NCI-H1105 treated with DMSO at 0.1 percent for 48 hours (cell line): ENCODE measurements at places on chromosomes 16 and 17.

GRCh38 chr17:82565551-82565950, 46.0 kb downstream of the FOXK2 start:
- no peak for DNase-seq

- DNase-seq = no peak
These were observed 7.3 kb upstream of the KCTD5 start for GRCh38 chr16:2675021-2675420.

- no peak for DNase-seq
These were observed 22.2 kb downstream of the SLC43A2 start for GRCh38 chr17:1606352-1606985.

DNA sequence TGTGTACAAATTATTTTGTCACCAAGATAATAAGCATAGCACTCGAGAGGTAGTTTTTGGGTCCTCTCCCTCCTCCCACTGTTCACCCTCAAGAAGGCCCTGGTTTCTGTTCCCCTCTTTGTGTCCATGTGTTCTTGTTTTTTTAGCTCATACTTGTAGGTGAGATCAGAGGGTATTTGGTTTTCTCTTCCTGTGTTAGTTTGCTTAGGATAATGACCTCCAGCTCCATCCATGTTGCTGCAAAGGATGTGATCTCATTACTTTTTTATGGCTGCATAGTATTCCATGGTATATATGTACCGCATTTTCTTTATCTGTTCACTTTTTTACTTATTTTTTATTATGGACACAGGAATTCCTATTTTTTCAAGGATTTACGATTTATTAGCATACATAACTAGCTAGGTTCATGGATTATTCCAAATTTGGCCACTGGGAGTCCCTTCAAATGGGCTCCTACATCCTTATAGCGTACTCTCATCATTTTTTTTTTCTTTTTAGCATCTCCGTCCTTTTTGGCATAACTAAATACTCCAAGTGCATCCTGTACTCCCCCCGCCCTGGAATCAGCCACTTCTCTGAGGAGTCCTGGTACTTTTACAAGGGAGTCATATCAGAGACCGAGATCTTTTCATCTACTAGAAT, 7.3 kb downstream of the TADA2A start:
- no peak for DNase-seq

DNA sequence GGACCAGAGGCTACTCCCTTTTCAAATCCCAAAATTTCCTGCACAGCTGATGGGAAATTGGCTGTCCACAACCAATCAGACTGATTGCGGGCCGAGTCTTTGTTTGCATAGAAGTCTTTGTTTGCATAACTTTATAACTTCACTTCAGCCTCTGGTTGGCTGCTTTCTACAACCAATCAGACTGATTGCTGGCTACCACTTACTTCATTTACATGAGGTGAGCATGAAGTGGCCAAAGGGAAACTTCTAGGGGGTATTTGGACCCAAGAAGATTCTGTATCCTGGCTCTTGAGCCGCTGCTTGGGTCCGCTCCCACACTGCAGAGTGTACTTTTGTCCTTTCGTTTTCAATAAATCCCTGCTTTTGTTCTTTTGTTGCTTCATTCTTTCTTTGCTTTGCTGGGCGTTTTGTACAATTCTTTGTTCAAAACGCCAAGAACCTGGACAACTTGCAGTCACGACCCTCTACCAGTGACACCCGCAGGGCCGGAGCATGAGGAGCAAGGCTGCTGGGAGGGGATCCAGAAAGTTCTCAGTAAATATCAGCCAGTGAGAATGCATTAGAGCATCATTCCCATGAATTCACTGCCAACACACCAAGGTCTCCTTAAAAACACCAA, 67.5 kb downstream of the IQCK start:
- DNase-seq = no peak

GRCh38 chr17:35372846-35373533, 431 bp downstream of the SLFN11 start:
- peak; percentile 74 for DNase-seq

GRCh38 chr16:75105306-75106061, 11.1 kb downstream of the LDHD start:
- DNase-seq = no peak

DNA sequence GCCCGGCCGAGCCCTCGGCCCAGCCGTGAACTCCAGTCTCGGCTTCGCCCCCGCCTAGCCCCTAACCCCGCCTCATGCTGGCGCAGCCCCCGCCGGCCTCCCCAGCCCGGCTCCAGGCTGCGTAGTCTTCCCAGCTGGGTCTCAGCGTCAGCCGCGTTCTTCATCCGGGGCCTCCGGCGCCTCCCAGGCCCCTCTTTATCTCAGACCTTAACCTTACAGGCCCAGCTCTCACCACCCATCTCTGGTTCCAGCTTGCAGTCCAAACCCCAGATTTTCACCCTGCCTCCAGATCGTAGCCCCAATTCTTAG, at the start of gene PROCA1:
TSS of gene PROCA1 (minus strand) at position 166 of the 309 bp plus-strand sequence. CDS start 228 bp downstream, outside the sequence.
- no peak for DNase-seq

DNA sequence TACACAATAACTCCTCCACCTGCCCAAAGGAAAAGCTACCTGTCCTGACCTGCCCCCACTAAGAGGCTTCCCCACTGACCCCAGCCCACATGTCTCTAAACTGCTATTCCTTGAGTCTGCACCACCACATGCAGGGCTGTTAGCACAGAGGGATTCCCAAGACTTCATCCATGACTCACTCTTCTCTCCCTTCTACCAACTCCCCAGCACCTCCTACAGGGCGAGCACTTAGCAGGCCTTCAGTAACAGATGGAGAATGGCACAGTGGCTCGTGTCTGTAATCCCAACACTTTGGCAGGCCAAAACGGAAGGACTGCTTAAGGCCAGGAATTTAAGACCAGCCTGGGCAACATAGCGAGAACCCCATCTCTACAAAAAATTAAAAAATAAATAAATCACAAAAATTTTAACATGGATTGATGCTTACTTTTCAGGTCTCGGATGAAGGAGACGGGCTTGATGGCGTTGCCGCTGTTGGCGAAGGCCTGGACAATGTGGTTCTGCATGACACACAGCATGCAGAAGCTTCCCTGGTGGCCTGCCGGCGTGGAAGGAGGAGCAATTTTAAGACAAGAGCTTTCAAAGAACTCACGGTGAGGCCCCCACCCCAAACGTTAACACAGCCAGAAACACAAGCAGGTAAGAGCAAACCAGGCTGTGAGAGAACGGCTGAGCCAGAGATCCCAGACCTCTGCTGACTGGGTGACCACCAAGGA, 12.0 kb downstream of the USP36 start:
- DNase-seq = no peak

DNA sequence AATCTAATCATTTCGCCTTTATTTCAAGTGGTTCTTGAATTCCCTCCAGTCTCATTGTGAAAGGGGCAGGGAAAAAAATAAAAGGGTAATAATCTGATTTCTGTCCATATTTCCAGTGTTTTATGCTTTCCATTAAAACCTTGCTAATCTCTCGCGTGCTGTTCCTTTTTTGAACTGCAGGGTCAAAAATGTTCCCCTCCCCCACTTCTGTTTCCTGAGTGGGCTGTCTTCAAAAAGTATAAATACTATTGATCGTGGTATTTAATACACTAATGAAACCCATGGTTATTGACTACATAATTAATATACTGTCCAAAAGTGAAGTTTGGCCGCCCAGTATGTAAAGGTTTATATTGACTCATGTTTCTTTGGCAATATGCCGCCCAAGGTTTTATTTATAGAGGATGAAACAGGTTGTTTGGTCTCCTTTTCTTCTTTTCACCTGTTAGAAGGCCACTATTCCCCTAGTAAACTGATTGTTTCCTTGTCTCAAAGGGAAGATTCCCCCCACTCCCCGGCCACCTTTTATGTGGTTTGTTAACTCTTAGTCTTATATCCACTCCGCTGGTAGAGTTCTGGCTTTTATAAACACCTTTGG, 69.7 kb downstream of the RPA1 start:
- DNase-seq = no peak

DNA sequence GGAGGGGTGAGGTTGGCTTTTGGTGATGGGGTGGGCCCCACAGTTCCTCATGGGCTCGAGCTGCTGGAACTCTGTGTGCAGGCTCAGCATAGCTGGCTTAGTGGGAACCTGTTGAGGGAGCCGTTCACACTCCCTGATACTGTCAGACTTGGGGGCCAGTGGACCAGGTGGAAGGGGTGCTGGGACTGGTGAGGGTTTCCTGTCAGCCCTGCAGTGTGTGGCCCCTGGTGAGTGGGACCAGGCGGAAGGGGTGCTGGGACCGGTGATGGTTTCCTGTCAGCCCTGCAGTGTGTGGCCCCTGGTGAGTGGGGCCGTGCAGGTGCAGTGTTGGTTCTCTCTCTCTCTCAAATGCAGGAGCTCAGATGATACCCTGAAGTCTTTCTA, 45.1 kb upstream of the ZNF750 start:
- DNase-seq = no peak

- DNase-seq = no peak
These were observed 48.5 kb upstream of the IRF8 start for GRCh38 chr16:85850344-85850880.

DNA sequence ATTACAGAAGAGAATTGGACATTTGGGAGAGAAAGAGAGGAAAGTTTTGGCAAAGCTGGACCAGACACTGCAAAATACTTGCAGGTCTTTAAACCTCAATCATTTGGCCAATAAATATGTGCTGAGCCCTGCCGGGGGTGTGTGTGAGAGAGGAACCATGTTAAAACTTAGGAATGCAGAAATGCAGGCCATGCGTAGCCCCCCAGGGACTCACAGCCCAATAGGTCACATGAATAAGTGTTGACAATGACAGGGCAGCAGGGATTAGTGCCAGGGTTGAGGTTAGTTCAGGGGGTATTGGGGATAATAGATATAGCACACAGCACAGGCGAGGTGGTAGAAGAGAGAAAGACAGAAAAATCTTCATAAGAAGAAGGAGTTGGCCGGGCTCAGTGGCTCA, 113.3 kb upstream of the ADAMTS18 start:
- DNase-seq = no peak

- DNase-seq = no peak
These were observed 144.0 kb upstream of the CHMP6 start for GRCh38 chr17:80847496-80848230.

GRCh38 chr16:70612931-70613330, 33.4 kb upstream of the IL34 start:
- DNase-seq = no peak

GRCh38 chr17:28416703-28417311, 10.8 kb upstream of the SLC46A1 start:
- DNase-seq = peak; percentile 64

DNA sequence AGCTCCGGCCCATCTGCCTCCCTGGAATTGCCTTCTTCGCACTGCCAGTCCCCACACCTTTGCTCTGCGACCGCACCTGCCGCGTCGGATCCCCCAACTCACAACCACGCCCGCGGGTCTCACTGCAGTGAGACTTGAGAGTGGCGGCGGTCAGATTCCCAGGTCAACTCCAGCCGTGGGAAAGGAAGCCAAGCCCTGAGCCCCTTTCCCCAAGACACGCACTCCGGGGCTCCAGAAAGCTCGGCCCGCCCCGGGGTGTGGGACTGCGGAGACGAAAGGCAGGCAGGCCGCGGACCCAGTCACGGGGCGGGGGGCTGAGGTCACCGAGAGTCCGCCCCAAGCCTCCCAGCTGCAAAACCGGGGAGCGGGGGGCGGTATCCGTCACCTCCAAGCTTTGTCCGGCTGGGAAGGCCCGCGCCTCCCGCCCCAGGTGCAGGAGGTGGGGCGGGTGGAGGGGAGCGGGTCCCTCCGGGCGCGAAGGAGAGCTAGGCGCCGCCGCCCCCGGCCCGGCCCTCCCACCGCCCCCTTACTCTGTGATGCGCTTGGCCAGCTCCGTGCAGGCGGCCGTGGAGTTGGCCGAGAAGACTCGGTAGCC, 615 bp downstream of the PRPSAP1 start:
- no peak for DNase-seq

- DNase-seq = no peak
These were observed 49.9 kb upstream of the COX10 start for GRCh38 chr17:14019186-14019956.

- DNase-seq = no peak
These were observed 8.1 kb downstream of the ERN2 start for GRCh38 chr16:23704772-23705516.

GRCh38 chr17:38870259-38871165, 654 bp downstream of the LASP1 start:
- peak; percentile 33 for DNase-seq

- no peak for DNase-seq
These were observed 6.9 kb downstream of the MT1X start for GRCh38 chr16:56689171-56689570.

GRCh38 chr17:76940295-76940694, 72.1 kb downstream of the MGAT5B start:
- DNase-seq = no peak

GRCh38 chr16:86994651-86995171, 322.5 kb downstream of the C16orf95 start:
- no peak for DNase-seq

- no peak for DNase-seq
These were observed 61.2 kb downstream of the CLEC16A start for GRCh38 chr16:11005611-11005975.

- peak; percentile 20 for DNase-seq
These were observed 49.0 kb upstream of the CHMP6 start for GRCh38 chr17:80942423-80943345.

- no peak for DNase-seq
These were observed 61.5 kb downstream of the CCT6B start for GRCh38 chr17:34899643-34900291.

DNA sequence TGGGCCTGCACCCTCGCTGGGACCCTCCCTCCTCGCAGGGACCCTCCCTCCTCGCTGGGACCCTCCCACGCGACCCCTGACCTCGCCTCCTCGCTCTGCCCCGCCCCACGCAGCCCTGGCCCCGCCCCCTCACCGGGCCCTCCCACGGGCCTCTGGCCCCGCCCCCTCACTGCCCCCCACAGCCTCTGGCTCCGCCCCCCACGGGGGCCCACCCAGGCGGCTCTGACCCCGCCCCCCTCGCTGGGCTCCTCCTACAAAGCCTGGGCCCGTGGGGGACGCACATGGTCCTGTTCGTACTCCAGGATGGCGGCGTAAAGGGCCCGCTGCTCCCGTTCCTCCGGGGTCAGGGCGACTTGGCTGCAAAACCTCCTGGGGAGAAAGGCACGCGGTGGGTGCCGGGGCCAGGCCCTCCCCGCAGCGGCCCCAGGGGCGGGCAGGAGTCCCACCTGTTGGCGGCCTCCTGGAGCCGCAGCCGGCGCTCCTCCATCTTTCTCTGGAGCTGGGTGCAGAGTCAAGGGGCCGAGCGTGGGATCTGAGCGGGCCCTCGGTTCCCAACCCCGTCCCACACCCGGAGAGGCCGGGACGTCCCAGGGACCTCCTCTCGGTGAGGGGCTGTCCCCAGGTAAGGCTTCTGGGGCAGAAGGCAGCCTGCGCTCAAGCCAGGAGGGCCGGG, 9.0 kb downstream of the VPS9D1 start:
- DNase-seq = peak; percentile 14

GRCh38 chr16:71974068-71974818, 26.0 kb downstream of the PKD1L3 start:
- no peak for DNase-seq
